ENCODE measurements at places on chromosomes 1 and 21.

- H3K27me3 ChIP-seq = peaks cover 15% of the 10 kb centered on the region
- H3K27ac ChIP-seq = peak overlapping the region; percentile 78
- peak overlapping the region; percentile 88 for H3K4me3 ChIP-seq
- peaks cover 17% of the 10 kb centered on the region for H3K4me1 ChIP-seq
- peak; percentile 58 for DNase-seq
Measured at GRCh38 chr1:244918421-244919319, 54.3 kb upstream of the HNRNPU start.

DNA sequence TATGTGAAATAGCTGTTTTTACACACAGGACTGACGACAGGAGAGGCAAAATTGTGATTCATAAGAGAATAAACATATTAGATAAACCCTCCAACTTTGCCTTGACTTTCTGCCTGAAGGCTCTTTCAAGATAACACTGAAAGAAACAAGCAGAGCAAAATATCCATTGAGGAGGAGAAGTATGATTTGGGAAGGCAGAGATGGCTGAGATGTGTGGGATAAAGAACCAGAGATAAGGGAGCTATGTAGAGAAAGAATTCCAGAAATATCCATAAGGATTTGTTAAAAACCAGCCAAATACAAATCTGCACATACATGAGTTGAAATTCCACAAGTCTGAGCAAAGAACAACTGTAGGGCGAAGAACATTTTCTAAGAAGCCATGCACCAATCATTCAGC is 1064.7 kb downstream of the PLA2G4A start:
- H3K4me1 ChIP-seq = no peaks in the 10 kb centered on the region
- H3K27ac ChIP-seq = no peak overlapping the region
- no peak overlapping the region for H3K4me3 ChIP-seq
- no peaks in the 10 kb centered on the region for H3K27me3 ChIP-seq
- no peaks in the 10 kb centered on the region for H3K36me3 ChIP-seq

DNA sequence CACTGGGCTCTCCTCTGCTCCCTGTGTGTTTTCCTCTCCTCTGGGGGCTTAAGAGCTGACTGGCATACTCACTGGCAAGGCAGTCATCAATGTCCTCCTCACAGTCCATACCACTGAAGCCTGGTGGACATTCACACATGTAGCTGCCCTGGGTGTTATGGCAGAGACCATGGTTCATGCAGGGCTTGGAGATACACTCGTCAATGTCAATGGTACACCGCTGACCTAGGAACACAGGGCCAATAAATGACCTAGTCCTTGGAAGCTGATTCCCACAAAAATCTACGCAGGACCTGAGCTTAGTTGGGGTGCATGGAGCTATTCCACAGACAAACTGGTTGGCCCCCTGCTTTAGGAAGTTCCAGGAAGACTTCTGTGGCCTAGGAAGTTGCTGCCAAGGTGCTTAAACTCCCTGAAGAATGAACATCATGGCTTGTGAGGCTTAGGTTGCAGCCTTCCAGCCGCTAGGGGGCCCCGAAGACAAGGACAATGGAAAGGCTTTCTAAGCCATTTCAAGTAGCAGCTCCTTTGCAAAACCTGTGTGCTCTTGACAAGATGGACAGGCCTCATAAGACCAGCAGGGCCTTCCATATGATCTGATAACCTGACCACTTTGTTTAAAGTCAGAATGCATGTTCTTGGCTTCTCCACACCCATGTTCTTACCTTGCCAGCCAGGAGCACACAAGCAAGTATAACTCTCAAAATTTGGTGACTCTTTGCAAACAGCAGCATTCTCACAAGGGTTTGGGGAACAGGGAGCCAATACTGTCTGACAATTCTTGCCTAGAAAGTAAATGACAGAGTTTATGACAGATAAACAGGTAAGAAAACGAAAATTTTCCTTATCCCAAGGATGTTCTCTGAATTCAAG is 52.3 kb upstream of the ADAM30 start:
- H3K4me3 ChIP-seq = no peak overlapping the region
- H3K27me3 ChIP-seq = no peaks in the 10 kb centered on the region
- H3K4me1 ChIP-seq = no peaks in the 10 kb centered on the region
- peaks cover 35% of the 10 kb centered on the region for H3K36me3 ChIP-seq
- DNase-seq = peak; percentile 38

DNA sequence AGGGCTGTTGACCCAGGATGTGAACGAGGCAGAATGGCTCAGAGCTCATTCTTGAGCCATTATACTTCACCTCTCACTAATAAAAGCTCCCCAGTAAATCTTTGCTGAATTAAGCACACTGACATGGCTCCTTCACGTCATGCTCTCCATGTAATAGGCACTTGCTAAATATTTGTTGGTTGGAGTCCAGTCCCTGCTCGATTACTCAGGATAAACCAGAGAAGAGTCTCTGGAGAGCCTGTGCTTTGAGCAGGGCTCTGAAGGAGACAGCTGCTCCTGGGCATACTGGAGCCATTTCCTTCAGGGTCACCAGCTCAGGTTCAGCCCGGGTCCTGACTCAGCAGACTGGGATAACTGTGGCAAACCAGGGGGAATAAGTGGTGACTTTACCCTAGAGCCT is 46.9 kb downstream of the HLX start:
- no peaks in the 10 kb centered on the region for H3K36me3 ChIP-seq
- no peak overlapping the region for H3K4me3 ChIP-seq
- no peak overlapping the region for H3K27ac ChIP-seq

- no peak overlapping the region for H3K4me3 ChIP-seq
- no peaks in the 10 kb centered on the region for H3K36me3 ChIP-seq
- no peaks in the 10 kb centered on the region for H3K27me3 ChIP-seq
- H3K27ac ChIP-seq = no peak overlapping the region
- DNase-seq = no peak
Measured at GRCh38 chr21:17981060-17981740, 162.0 kb upstream of the C21orf91 start.

GRCh38 chr1:216935901-216936300 is 212.7 kb upstream of the ESRRG start:
- no peak overlapping the region for H3K27ac ChIP-seq
- H3K27me3 ChIP-seq = no peaks in the 10 kb centered on the region
- DNase-seq = no peak
- no peaks in the 10 kb centered on the region for H3K36me3 ChIP-seq

- H3K4me1 ChIP-seq = no peaks in the 10 kb centered on the region
- H3K27ac ChIP-seq = no peak overlapping the region
- DNase-seq = no peak
- peaks cover 1% of the 10 kb centered on the region for H3K36me3 ChIP-seq
Measured at GRCh38 chr1:220680085-220680687, 10.0 kb upstream of the C1orf115 start.

DNA sequence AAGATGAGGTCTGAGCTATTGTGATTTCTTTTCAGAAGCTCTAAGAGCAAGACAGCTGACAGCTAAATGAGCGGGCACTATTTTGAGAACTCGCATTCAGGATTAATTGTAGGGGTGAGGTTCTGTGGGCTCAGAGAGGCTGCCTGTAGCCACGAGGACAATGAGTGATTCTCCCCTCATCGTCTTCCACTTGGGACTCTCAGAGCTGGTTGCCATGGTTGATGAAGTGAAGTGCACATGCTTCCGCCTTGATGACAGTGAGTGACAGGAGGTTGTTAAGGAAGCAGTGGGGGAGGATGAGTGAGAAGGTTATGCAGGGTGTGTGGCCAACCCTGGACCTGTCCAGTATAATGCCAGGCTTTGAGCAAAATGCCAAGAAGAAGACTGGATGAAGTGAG is 341.7 kb downstream of the PCP4 start:
- no peaks in the 10 kb centered on the region for H3K27me3 ChIP-seq
- DNase-seq = no peak
- no peak overlapping the region for H3K4me3 ChIP-seq
- H3K27ac ChIP-seq = no peak overlapping the region
- H3K4me1 ChIP-seq = no peaks in the 10 kb centered on the region

GRCh38 chr1:97806996-97807520 is 113.8 kb downstream of the DPYD start:
- no peak overlapping the region for H3K4me3 ChIP-seq
- H3K4me1 ChIP-seq = peaks cover 9% of the 10 kb centered on the region
- peaks cover 2% of the 10 kb centered on the region for H3K36me3 ChIP-seq
- no peak overlapping the region for H3K27ac ChIP-seq

DNA sequence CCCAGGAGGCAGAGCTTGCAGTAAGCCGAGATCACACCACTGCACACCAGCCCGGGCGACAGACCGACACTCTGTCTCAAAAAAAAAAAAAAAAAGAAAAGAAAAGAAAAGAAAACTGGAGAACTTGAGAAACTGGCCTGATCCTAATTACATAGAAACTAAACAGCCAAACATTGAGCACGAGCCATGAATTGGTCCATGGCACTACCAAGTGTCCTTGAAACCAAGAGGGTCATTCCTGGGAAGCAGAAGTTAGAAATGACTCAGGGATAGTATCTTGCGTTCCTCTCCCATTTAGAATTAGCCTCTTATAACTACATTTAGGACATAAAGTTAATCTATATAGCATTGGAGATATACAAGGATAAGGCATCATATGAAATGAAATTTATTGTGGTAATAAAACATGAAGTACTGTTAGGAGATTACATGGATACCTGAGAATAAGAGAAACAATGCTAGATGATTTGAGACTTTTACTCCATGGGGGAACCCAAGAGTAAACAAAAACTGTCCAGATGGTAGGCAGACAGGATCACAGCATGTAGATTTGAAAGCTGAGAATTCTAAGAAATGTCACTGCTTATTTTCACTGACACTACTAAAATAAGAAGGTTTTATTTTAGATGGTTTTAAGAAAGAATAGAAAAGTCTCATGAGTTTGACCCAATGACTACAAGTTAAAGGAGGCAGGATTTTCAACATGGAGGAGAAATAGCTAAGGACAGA is 39.5 kb upstream of the CPLANE2 start:
- peaks cover 23% of the 10 kb centered on the region for H3K4me1 ChIP-seq
- peaks cover 5% of the 10 kb centered on the region for H3K36me3 ChIP-seq
- H3K4me3 ChIP-seq = no peak overlapping the region
- no peak for DNase-seq
- H3K27me3 ChIP-seq = no peaks in the 10 kb centered on the region
- no peak overlapping the region for H3K27ac ChIP-seq

DNA sequence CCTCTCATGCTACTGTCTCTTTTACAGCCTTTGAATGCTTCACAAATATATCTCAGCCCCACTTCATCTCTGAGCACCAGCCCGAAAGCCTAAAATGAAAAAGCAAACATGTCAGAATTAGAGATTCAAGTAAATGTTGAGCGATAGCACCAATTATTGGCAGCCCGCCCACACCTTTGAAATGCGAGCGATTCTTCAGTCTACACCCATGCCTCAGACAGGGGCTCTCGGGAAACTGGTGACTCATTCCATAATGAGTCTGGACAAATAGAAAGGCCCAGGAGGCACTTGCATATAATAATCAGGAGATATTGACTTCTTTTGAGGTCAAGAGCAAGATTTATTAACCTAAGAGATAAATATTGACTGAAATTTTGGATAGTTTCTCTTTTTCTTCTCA is 487.3 kb upstream of the PTBP2 start:
- no peak overlapping the region for H3K27ac ChIP-seq
- H3K36me3 ChIP-seq = no peaks in the 10 kb centered on the region
- H3K4me1 ChIP-seq = no peaks in the 10 kb centered on the region
- no peak for DNase-seq
- H3K27me3 ChIP-seq = no peaks in the 10 kb centered on the region

DNA sequence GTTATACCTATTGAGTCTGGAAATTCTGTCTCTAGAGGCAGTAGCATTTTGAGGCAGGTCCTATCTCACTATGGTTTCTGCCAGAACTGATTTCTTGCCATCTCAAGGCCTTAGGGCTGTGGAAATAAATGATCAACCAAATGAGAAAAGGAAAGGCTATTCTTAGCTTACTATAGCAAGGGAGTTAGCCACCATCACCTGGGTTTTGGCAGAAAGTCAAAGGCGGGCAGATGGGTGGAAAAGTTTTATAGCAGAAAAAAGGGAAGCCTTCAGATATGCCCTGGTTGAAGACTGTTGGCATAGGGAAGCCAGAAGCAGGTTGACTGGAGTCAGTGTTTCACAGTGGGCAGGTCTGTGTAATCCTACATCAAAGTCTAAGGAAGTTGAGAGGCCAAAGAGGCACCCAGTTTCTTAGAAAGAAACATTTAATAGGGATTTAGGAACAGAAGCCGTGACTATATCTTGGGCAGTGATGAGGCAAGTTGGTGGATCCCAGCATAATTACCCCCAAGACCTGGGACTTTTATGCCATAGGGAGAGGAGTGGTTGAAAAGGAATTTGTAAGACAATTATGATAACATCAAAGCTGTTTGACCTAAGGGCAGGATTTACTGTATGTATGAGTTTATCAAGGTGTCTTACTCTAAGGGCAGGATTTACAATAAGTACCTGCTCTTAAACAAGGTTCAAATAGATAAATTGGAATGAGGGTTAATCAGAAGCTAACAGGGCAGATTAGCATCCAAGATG is 29.7 kb downstream of the CTH start:
- H3K27ac ChIP-seq = no peak overlapping the region
- no peak overlapping the region for H3K4me3 ChIP-seq
- H3K36me3 ChIP-seq = no peaks in the 10 kb centered on the region
- no peaks in the 10 kb centered on the region for H3K4me1 ChIP-seq

- no peak overlapping the region for H3K27ac ChIP-seq
- H3K4me3 ChIP-seq = no peak overlapping the region
- no peaks in the 10 kb centered on the region for H3K4me1 ChIP-seq
Measured at GRCh38 chr21:32861866-32862265, 90.3 kb upstream of the PAXBP1 start.

Data from central memory CD8-positive, alpha-beta T cell (primary cell).